NCI-H460 (cell line): ENCODE measurements at places on chromosomes 12 and 14. TPM values are rescaled to one million over a fixed set of nuclear protein-coding genes. Genes with fewer than 3 reads are reported as not detected.
A peak's percentile ranks its signal among the peaks of the same experiment; 100 is the strongest.

DNA sequence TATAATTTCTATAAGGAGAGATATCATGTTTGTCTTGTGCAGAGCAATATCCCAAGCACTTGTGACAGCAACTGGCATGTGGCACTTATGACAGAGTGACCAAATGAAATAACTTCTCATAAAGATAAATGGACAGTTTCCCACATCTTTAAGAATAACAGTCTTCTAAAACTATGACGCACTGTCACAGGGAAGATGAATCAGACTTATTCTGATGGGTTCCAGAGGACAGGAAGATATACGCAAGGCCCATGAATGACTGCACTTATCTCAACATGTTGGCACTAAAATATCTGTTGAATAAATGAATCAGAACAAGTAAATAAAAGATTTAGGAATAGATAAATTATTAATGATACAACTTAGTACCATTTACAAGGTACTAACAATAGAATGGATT, 465.8 kb upstream of the SYT1 start:
- DNase-seq, result no peak

DNA sequence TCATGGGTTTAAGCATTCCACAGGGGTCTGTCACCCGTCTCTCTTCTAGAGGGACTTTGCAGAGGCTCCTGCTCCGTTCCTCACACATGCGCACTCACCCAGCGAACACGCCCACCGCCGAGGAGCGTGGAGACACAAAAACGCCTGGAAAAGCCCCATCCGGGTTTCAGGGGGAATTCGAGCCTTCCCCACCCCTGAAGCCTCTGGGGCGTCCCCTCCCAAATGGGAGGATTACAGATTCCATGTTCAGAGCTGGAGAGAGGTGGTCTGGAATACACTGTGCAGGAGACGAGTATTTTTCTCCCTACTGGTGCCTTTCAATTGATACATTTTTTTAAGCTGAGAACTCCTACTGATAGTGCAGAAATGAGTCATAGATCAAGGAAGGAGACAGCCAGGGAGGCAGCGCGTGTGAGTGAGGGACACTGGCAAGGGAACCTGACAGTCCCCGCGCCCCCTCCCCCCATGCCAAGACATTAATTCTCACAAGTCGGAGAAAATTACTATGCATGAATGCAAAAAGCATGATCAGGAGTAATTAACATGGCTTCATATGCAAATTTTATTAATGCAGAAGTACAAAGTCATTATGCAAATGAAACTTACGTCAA, 36.9 kb downstream of the BCL11B start:
- no peak for DNase-seq

GRCh38 chr12:25943940-25944339, 14.5 kb upstream of the RASSF8 start:
- DNase-seq, result no peak

DNA sequence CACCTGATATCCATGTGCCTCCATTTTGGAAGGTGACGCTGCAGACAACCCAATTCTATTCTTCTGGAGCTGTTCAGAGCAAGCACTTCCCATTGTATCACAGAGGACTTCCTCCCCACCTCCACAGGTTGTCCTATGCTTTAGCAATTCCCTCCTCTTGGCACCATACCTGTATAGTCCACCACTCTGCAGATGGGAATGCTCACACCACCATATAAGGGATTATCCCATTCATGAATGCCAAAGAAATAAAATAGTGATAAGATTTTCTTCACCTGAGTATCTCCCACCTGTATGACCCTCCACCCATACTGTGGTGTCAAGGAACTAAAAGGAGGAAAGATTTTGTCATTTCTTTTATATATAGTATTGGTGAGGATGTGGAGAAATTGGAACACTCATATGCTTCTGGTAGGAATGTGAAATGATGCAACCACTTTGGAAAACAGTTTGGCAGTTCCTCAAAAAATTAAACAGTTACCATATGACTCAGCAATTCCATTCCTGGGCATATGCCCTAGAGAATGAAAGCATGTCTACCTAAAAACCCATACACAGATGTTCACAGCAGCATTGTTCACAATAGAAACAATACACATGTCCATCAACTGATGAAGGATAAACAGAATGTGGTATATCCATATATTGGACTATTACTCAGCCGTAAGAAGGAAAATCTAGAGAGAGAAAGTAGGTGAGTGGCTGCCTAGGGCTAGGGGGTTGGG, 75.2 kb downstream of the FIGNL2 start:
- peak; percentile 30 for DNase-seq

GRCh38 chr12:98399532-98399931, 115.9 kb upstream of the TMPO start:
- DNase-seq, result peak; percentile 43

- no peak for DNase-seq
Measured at GRCh38 chr12:78419513-78419912, 445.1 kb upstream of the SYT1 start.

- DNase-seq, result no peak
Measured at GRCh38 chr14:105383083-105383730, 15.1 kb upstream of the TEX22 start.

DNA sequence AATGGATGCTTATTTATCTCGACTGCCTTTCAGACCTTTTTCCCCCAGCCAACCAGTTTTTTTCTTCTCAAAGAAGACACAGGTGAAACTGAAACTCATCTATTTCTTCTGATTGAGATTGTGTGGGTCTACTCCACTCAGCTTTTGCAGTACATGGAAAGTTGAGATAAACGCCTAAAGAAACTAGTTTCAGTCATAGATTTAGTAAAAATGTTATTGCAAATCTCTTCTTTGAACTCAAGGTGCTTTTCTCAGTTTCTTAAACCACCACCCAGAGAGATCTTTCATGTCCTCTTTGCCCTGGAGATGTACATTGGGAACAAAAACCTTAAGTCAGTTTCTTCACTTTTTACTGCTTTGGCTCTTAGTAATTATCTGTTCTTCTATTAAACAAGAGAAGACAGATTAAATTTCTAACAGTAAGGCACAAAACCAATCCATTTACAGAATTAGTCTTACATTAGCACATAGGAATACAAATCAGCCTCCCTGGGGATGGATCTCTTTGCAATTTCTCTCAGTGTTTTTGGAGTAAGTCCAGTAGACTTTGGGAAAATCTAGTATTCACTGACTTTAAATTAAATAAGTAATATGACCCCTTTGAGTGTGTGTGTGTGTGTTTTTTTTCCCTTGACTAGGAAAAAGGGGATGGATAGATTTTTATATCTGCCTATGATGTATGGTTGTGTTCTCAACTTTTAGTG, 11.6 kb downstream of the FBXW8 start:
- DNase-seq, result no peak

DNA sequence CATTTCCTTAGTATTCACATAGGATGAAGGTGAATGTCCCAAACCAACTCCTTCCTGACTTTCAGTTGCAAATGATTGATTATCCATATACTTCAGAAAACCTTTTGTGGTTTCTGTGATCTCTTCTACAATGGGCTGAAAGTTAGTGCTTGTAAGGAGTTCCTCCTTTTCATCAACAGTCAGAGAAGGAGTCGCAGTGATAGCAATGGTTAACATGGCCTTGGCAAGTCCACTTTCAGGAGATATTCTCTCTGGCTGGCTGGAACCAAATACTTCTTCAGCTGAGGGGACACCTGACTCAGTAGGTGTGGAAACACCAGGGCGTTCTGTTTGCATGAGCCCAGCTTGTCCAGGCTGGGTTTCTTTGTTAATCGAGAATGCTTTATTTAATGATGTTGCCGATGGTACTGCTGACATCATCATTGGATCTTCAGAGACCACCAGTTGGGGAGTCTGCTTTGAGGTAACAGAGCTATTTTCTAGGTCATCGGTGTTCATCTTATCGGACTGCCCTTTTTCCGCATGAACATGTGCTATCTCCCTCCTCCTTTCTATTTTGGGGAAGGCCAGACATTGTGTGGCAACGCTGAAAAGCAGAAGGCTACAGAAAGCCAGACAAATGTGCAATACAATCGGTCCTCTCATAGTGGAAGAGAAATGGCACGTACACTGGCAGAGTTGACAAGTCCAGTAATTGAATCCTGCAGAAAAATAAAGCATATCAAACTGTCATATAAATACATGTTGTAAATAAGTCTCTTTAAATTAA, 13.1 kb downstream of the ARMH4 start:
- DNase-seq, result no peak

- no peak for DNase-seq
Measured at GRCh38 chr14:75636100-75636692, 24.5 kb downstream of the ERG28 start.

GRCh38 chr14:91331721-91332120, 85.9 kb downstream of the CCDC88C start:
- no peak for DNase-seq

DNA sequence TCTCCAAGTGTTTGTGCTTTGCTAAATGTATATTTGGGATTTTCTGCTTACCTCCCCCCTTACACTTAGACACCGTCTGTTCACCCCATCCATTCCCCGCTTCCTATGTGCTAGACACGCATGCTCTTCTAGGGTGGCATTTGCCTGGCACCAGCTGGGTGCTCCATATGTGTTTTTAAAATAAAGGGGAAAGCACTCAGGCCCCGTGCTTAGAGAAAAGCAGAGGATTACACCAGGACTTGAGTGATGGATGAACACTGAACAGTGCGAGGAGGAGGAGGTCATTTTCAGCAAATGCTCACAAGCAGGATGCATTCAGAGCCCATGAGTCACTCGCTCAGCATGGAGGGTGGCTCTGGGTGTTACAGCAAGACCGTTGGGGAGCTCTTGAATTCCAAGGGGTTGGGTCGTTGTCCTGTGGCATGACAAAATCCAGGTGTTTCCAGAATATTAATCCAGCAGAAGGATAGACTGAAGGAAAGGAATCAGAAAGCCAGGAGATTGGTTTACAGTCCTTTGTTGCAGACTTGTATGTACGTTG, 2.9 kb upstream of the BDKRB1 start:
- DNase-seq, result no peak

- DNase-seq, result no peak
Measured at GRCh38 chr12:111057701-111058425, 137.5 kb upstream of the MYL2 start.

DNA sequence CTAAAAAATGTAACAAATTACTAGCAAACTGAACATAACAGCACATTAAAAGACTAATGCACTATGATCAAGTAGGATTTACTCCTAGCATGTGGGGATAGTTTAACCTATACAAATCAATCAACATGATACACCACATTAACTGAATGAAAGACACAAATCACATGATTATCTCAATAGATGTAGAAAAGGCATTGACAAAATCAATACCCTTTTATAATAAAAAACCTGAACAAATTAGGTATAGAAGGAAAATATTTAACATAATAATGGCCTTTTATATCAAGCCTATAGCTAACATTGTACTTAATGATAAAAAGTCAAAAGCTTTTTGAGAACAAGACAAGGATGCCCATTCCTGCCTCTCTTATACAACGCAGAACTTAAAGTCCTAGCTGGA, 540.0 kb downstream of the RERGL start:
- no peak for DNase-seq

GRCh38 chr12:90512518-90512917, 442.5 kb downstream of the CCER1 start:
- no peak for DNase-seq

GRCh38 chr14:63039866-63040265, 5.4 kb downstream of the KCNH5 start:
- peak; percentile 36 for DNase-seq

- no peak for DNase-seq
Measured at GRCh38 chr14:99519347-99519881, 38.2 kb downstream of the CCNK start.

- DNase-seq, result no peak
Measured at GRCh38 chr12:58860056-58860787, 60.1 kb downstream of the LRIG3 start.

GRCh38 chr14:23564876-23565275, 2.7 kb downstream of the AP1G2 start:
- no peak for DNase-seq

DNA sequence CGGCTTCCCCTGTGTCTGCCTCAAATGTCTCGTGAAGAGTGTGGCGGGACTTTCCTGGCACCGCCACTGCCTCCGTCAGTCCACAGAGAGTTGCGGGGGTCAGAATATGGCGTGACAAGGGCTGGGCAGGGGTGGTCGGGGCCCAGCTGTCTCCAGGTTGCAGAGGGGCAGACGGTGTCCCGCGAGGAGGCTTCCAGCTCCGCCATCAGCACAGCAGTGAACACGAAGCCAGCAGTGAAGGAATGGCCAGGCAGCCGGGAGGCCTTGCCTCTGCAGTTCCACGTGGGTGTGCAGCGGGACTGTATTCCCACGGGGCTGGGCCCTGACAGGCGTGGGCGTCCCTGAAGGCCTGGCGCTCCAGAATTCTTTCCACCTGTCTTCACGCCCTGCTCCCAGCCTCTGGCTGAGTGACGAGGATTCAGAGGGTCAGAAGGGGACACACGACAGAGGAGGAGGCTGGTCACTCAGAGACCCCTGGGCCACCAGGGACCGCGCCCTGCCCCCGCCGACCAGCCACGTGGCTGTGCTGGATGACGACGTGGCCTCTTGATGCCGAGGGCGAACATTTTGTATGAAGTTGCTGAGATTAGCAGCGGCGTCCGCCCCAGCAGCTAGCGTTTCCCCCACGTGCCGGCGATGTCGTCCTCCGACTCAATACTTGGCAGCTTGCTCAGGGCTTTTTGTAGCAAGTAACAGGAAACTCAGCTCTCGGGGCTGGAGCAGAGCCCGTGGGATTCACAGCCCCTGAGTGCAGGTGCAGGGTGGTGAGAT, 25.0 kb upstream of the GALNT9 start:
- no peak for DNase-seq

GRCh38 chr14:105053421-105053820, 11.8 kb downstream of the GPR132 start:
- no peak for DNase-seq

DNA sequence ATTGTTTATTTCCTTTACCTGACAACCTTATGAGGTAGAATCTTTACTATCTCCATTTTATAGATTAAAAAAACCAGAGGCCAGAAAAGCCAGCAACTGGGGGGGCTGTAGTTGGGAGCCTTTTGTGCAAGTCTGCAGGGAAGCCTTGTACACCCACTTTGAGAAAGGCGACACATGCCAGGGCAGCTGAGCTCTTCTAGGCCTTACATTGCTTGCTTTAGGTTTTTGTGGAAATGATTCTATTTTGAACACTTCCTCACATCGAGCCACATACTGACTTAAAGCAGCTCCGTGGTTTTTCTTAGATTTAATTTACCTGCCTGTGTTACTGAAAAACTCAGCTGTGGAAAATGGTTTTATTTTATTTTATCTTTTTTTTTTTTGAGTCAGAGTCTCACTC, 34.6 kb downstream of the EP400 start:
- DNase-seq, result no peak

- DNase-seq, result no peak
Measured at GRCh38 chr14:99270458-99271220, 1.4 kb downstream of the BCL11B start.

The GPR162 gene
- total RNA-seq, result 0.61 and 0.94 TPM in 2 replicates

The P3H3 gene
- total RNA-seq, result 16.4 and 16.8 TPM in 2 replicates

The ANKRD33 gene
- not detected in 2 replicates for total RNA-seq

The AQP5 gene
- not detected in 2 replicates for total RNA-seq

The ABCD2 gene
- not detected in 2 replicates for total RNA-seq

The ENDOU gene
- 0.17 and 0.37 TPM in 2 replicates for total RNA-seq

The DLGAP5 gene
- 55.2 and 55.6 TPM in 2 replicates for total RNA-seq

The SGPP1 gene
- 45.3 and 46.0 TPM in 2 replicates for total RNA-seq

The ANKLE2 gene
- 39.1 and 39.4 TPM in 2 replicates for total RNA-seq

The FAIM2 gene
- 0.06 and 0.45 TPM in 2 replicates for total RNA-seq

The PLEKHD1 gene
- not detected in 2 replicates for total RNA-seq

The RIMBP2 gene
- 0.02 TPM in 1 of 2 replicates, not detected in the other for total RNA-seq

The C14orf93 gene
- 12.8 and 15.1 TPM in 2 replicates for total RNA-seq

The HOXC4 gene
- total RNA-seq, result 0.12 TPM in 1 of 2 replicates, not detected in the other

The TAS2R42 gene
- total RNA-seq, result not detected in 2 replicates
